ENCODE measurements at places on chromosomes 2 and 18.
A peak's percentile ranks its signal among the peaks of the same experiment; 100 is the strongest.

GRCh38 chr18:75533209-75533608 is 105.7 kb upstream of the SMIM21 start:
- DNase-seq = no peak

DNA sequence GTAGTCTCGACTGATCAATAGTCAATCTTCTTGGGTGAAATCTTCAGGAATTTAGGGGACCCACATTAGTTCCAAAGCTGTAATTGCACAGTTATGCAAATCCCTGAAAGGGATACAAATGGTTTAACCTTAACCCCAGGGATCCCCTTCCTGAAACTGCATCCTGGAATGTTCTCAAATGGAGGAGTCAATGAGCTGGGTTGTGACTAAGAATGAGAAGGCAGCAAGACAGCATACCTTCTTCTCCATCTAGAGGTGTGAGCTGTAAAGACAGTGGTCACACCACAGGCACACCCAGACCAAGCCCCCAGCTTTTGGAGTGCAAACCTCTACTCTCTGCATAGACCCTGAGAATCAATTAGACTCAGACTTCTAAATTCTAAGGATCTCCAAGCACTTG is 164.7 kb upstream of the MEIS1 start:
- no peak for DNase-seq

GRCh38 chr2:23301136-23301535 is 83.8 kb upstream of the KLHL29 start:
- no peak for DNase-seq

GRCh38 chr2:126761981-126762878 is 106.3 kb downstream of the GYPC start:
- DNase-seq = no peak

DNA sequence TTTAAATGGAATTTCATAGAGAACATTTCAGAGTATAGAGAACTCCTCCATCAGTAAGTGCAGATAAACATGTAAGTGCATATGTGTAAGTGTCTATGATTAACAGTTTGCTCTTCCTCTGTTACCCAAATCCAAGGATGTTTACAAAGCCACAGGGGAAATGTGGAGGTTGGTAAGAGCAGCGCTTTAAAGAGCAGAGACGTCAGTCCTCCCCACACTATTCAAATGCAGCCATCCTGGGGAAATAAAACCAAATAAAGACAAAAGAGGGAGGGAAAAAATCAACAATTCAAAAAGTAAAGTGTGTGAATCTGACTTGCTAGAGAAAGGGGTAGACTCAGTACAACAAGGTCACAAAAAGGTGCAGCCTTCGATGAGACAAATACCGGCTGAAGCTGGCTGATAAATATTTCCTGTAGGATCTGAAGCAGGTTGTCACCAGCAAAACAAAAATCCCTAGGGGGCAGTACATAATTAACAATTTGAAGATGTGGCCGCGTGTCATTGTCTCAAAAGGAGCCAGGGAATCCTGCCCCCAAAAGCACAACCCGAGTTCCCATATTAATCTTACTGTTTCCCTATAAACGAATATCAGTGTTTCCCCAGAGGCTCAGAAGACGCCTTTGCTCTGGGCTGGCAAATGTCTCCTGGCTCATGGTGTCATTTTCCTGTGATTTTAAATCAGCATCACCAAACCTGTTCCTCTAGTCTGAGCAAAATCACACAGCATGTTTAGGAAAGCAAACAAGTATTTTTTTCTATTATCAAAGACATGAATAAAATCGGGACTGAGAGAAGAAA is 216.5 kb downstream of the CDCA7 start:
- DNase-seq = peak; percentile 89
